ENCODE measurements at places on chromosomes 12 and 14. TPM values are rescaled to one million over a fixed set of nuclear protein-coding genes. Genes with fewer than 3 reads are reported as not detected.

The SLC7A8 gene
- total RNA-seq, result 200 TPM

The PRIMA1 gene
- total RNA-seq, result 4.9 TPM

The RFX4 gene
- total RNA-seq, result 0.14 TPM

DNA sequence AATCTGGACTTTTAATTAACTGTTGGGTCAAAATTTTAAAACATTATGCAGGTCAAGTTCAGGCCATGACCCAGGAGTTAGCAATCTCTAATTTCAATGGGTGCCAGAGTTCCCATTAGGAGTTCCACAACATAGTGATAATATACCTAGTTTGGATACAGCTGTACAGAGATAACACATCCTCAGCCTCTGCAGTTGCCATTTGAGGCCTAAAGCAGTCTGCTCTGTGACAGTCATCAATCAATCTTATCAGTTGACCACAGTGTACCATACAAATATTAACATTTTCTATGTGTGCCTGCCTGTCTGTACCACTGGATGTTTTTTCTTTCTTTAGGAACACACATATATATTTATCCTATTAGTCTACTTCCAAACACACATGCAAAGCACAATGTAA is 54.0 kb upstream of the BBS10 start:
- DNase-seq, result no peak

DNA sequence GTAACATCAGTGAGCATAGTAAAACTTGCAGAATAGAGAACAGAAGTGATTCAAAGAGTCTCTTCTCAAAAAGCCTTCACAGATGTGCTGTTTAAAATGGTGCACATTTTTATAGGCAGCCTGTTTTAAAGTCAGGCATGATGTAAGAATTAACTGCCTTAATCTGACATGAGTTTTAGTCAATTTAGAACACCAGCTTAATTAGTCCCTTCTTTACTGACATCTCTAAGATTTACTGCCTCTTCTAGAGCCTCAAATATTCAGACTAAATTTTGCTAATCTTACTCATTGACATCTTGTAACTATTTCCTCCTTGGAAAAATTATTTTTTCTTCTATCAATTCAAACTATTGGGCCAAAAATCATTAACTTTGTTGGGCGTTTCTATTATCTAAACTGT is 782.5 kb downstream of the C12orf50 start:
- DNase-seq, result no peak

GRCh38 chr12:20629414-20630156 is 65.5 kb upstream of the SLCO1C1 start:
- no peak for DNase-seq

- no peak for DNase-seq
Observed at GRCh38 chr12:42611571-42612230, 22.2 kb upstream of the PRICKLE1 start.

The ACOT6 gene
- total RNA-seq, result 0.13 TPM

GRCh38 chr12:100234166-100234565 is 32.7 kb downstream of the DEPDC4 start:
- DNase-seq, result no peak

- no peak for DNase-seq
Observed at GRCh38 chr12:21725731-21726130, 48.8 kb downstream of the KCNJ8 start.

DNA sequence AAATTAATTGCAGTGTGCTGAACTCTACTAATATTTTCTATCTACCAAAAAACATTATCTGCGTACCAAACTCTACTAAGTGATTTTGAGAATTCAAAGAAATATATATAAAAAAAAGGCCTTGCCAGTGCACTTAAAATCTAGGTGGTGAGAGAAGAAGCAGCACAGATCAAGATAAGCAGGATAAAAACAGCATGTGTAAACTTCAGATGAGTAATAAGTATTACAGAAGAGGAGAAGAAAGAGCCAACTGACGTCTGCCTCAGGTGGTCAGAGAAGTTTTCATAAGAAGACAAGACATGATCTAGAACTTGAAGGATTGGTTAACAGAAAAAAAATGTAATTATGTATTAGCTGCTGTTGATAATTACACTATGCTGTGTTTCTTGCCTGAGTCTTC is 166.4 kb downstream of the DUSP6 start:
- no peak for DNase-seq

GRCh38 chr14:48725051-48725734 is 861.0 kb downstream of the RPS29 start:
- no peak for DNase-seq

GRCh38 chr14:100560471-100560870 is 26.7 kb downstream of the BEGAIN start:
- DNase-seq, result no peak

DNA sequence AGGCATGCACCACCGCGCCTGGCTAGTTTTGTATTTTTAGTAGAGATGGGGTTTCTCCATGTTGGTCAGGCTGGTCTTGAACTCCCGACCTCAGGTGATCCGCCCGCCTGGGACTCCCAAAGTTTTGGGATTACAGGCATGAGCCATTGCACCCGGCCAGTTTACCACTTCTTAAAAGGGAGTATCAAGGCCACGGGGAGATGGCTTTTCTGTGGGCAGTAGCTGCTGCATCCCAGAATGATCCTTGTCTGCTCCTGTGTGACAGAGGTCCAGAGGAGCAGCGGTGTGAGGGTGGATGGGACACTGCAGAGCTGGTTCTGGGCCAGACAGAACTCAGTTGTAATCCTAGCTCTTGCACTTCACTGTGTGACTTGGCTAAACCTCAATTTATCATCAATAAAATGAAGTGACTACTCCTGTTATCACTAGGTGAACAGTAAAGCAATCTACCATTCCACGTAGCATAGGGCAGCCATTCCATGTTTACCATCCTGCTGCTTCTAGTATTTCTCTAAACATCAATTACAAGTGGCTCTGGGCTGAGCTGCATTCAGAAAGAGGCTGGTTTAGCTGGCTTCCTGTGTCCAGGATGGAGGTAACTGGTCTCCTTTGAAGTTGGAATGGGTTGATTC is 3.0 kb upstream of the NPFF start:
- no peak for DNase-seq

The DIO2 gene
- total RNA-seq, result 0.04 TPM

- no peak for DNase-seq
Observed at GRCh38 chr14:86646125-86646524, 1116.2 kb downstream of the FLRT2 start.

GRCh38 chr12:93785249-93786010 is 108.3 kb downstream of the CRADD start:
- no peak for DNase-seq

The TTC6 gene
- 0.11 TPM for total RNA-seq

GRCh38 chr14:61765225-61765943 is 3.2 kb downstream of the SNAPC1 start:
- no peak for DNase-seq

GRCh38 chr12:71041476-71041875 is 116.3 kb downstream of the TSPAN8 start:
- DNase-seq, result no peak

The ADAM21 gene
- not detected for total RNA-seq

The CACNA2D4 gene
- total RNA-seq, result 0.46 TPM

- peak; percentile 56 for DNase-seq
Observed at GRCh38 chr12:20212658-20213555, 155.4 kb upstream of the PDE3A start.

- no peak for DNase-seq
Observed at GRCh38 chr12:116291218-116291617, 13.7 kb upstream of the MED13L start.

The USP5 gene
- total RNA-seq, result 158 TPM

DNA sequence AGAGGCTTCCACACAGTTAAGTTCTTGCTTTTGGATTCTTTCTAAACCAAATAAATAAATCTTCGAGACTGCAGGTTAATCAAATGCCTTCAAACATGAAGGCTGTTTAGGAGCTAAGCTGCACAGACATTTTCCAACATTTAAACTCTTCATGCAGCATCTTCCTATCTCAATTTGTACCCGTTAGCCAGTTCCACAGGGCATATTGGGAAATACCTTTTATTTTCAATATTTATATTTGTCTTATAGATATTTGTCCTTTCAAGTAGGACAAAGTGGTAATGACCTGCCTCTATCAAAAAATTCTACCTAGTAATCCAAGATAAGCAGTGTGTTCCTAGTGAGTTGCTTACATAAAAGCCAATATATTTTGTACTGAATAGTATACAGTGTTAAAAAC is 373.6 kb downstream of the DIO2 start:
- no peak for DNase-seq

The CLEC1B gene
- total RNA-seq, result not detected

The P3H3 gene
- 55.7 TPM for total RNA-seq

The PGF gene
- total RNA-seq, result 5.0 TPM

- no peak for DNase-seq
Observed at GRCh38 chr12:127606476-127607015, 660.4 kb upstream of the TMEM132C start.

- no peak for DNase-seq
Observed at GRCh38 chr12:124179936-124180607, 114.8 kb upstream of the RFLNA start.

GRCh38 chr12:51011955-51012354 is 14.2 kb downstream of the SLC11A2 start:
- DNase-seq, result no peak

GRCh38 chr14:102507081-102507856 is 2.3 kb downstream of the ANKRD9 start:
- no peak for DNase-seq

- DNase-seq, result no peak
Observed at GRCh38 chr12:113244047-113244460, 22.8 kb downstream of the TPCN1 start.

DNA sequence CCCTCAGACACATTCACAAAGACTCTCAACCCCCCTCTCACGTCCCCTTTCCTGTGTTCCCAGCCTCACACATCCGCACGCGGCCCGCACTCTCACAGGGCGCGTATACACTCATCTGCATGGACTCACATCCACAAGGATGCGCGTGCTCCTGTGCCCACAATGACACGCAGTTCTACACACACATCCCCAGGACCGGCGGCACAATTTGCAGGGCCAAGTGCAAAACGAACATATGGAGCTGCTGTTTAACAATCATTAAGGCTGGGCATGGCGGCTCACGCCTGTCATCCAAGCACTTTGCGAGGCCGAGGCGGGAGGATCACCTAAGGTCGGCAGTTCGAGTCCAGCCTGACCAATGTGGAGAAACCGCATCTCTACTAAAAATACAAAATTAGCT is 36.4 kb upstream of the EML1 start:
- no peak for DNase-seq

DNA sequence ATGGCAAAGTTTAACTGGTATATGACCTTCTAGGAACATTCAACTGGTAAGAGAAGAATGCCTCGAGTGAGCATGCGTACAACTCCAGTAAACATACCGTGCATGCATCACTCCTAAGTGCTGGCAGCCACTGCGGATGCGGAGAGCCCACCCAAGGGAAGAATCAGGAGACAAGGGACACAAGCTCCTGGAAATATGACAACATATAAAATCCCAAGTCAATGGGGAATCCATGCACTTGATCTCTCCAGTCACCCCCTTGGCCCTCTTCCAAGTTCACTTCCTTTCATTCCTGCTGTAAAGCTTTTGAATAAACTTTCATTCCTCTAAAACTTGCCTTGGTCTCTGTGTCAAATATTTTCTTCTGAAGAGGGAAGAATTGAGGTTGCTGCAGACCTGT is 168.7 kb upstream of the TMCC3 start:
- no peak for DNase-seq

The TC2N gene
- 29.6 TPM for total RNA-seq

The PLA2G1B gene
- total RNA-seq, result 1.8 TPM

- no peak for DNase-seq
Observed at GRCh38 chr14:22483863-22484593, 105.0 kb downstream of the DAD1 start.

- DNase-seq, result no peak
Observed at GRCh38 chr12:104657726-104658484, 201.2 kb downstream of the CHST11 start.

- peak; percentile 88 for DNase-seq
Observed at GRCh38 chr12:93571365-93571924, 1.0 kb upstream of the SOCS2 start.

GRCh38 chr14:30142216-30142615 is 214.6 kb upstream of the PRKD1 start:
- DNase-seq, result no peak

GRCh38 chr12:32824596-32824995 is 68.9 kb upstream of the YARS2 start:
- DNase-seq, result no peak

DNA sequence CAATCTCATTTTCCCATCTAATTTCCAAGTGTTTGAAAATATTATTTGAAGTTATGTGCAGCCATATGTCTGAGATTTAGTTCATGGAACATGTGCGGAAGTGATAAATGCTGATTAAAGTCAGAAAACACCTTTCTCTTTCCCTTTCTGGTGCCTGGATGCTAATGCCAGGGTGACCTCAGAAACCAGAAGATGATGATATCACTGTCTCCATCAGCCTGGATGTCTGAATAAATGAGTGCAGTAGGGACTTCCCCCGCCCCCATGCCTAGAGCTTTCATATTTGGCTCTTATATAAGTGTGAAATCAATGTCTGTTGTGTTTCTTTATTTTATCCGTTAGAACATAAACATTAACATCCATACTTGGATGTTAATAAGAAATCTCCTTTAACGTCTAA is 261.9 kb upstream of the LRIG3 start:
- no peak for DNase-seq

GRCh38 chr12:3259973-3260372 is 182.8 kb downstream of the TSPAN9 start:
- no peak for DNase-seq

The AHNAK2 gene
- total RNA-seq, result 3.4 TPM

- DNase-seq, result no peak
Observed at GRCh38 chr14:49014476-49014875, 571.7 kb downstream of the RPS29 start.

DNA sequence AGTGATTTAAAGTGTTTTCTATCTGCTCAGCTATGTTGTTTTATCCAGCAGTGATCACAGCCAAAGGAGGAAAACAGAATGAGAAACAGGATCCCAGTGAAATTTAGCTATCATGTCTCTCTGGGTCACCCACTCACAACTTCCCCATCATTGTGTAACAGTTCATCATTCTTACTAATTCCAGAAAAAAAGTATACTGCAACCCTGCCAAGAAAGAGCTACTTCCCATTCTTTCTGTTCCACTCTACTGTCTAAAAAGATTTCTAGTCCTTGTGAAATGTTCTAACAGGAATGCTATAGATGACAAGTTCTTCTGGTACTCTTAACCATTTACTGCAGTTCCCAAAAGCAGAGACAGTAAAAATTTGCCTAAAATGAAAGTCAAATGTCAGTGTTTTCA is 39.2 kb upstream of the CD163 start:
- no peak for DNase-seq

GRCh38 chr12:33245434-33245833 is 194.2 kb downstream of the SYT10 start:
- no peak for DNase-seq

The CCDC177 gene
- 2.1 TPM for total RNA-seq

GRCh38 chr12:104801427-104801826 is 156.7 kb downstream of the SLC41A2 start:
- no peak for DNase-seq

The PLEKHD1 gene
- total RNA-seq, result 1.0 TPM

The C1RL gene
- 22.9 TPM for total RNA-seq
